Forelimb muscle (tissue), 1 donor: ENCODE measurements at places on chromosomes 1 and 21. TPM values are rescaled to one million over a fixed set of nuclear protein-coding genes. Genes with fewer than 3 reads are reported as not detected.
A peak's percentile ranks its signal among the peaks of the same experiment; 100 is the strongest.

KCNJ9 gene
- polyA plus RNA-seq, result 0.10 TPM

FCER1A gene
- polyA plus RNA-seq, result 0.42 TPM

MROH7 gene
- 6.0 TPM for polyA plus RNA-seq

PARS2 gene
- 3.8 TPM for polyA plus RNA-seq

LRRC3 gene
- polyA plus RNA-seq, result 2.2 TPM

C8B gene
- polyA plus RNA-seq, result not detected

INSRR gene
- 0.70 TPM for polyA plus RNA-seq

UHMK1 gene
- polyA plus RNA-seq, result 28.0 TPM

VAMP4 gene
- 7.8 TPM for polyA plus RNA-seq

GRCh38 chr1:231694465-231695077 lies 68.0 kb downstream of the DISC1 start:
- DNase-seq, result no peak

GRCh38 chr1:102941366-102941947 lies 166.9 kb downstream of the COL11A1 start:
- DNase-seq, result no peak

GRCh38 chr1:14282707-14283106 lies 315.8 kb upstream of the KAZN start:
- DNase-seq, result no peak

GRCh38 chr21:15029077-15029476 lies 35.7 kb downstream of the NRIP1 start:
- DNase-seq, result no peak

- peak; percentile 74 for DNase-seq
These were observed 14.2 kb downstream of the CAPN2 start for GRCh38 chr1:223726380-223727001.

- DNase-seq, result no peak
These were observed 720.6 kb downstream of the RWDD3 start for GRCh38 chr1:95954585-95954984.

- no peak for DNase-seq
These were observed 9.8 kb downstream of the MTARC1 start for GRCh38 chr1:220796530-220796929.

DNA sequence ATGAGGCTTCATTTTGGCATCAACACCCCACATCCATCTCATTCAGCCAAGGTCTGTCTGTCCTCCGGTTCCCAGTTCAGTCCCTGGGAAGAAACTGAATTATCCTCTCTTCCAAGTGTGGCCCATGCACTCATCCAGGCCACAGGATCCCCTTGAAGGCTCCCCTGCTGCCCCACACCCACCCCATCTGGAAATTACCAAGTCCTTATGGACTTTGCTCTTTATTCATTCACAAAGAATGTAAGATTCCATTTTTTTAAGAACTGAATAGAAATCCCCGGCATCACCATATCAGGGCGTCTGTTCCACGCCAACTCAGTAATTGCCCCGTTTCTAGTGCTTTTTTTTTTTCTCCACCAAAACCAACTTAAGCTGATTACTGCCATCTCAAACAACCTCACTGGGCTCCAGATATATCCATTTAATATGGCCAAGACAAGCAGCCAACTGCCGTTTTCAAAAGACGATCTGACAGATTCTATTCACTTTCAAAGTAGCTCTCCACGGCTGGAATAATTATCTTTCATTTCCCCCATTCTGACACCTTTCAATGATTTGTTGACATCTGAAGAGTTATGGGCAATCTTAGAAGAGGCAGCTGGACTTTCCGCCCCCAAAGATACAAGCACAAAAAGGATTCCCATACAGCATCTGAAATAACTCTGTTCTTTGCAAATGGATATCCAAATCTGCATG lies 55.9 kb downstream of the OLIG1 start:
- DNase-seq, result no peak

DNA sequence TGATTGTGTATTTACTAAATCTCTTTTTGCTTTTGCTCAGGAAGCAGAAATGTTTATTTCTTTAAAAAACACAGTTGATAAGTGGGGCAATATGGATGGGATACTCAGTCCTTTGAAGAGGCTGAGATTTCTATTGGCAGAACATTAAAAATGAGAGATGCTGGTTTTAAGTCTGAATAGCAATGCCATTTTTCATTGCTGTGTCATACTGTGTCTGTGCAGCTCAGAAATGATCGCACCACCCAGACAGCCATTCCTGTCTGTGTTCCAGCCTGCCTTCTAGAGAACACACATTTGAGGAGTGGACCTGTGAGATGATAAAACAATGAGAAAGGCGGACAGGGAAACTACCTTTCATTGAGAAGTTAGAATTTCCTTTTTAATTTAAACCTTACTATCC lies 231.2 kb upstream of the USP24 start:
- no peak for DNase-seq

- DNase-seq, result no peak
These were observed 31.8 kb upstream of the ZNF644 start for GRCh38 chr1:91053630-91054029.

- DNase-seq, result no peak
These were observed 30.6 kb upstream of the LCE5A start for GRCh38 chr1:152479792-152480595.

DNA sequence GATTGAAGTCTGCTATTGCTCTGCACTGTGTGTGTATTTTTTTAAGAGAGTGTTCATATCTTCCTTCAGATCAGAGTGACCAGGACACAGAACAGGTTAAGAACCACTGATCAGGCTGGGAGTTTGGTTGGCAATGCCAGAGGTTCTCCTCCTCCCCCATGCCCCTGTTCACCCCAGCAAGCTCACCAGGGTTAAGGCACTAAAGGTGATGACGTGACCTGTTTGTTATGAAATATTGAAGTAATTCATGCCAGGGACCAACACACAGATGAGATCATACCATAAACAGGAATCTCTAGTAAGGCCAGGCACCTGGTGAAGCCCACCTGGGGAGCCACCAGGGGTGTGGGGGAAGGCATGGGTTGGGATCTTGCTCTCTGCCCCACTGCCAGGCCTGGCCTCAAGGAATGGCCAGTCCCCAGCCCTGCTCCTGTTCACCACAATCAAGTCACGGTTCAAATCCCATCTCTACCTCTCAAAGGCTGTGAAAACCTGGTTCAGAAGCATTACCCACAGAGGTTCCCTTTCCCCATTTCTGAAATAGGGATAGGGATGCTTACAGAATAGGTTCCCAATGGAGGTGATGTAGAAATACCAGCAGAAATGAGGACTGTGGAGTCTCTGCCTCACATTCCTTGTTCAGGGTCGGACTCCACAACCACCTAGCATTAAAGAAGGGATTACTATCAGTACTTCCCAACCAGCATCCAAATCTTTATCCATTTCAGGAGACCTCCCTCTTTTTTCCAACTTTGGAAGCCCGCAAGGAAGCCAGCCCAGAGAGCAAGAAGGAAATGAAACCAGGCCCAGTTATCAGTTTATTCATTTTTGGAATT lies 2.4 kb downstream of the ID3 start:
- DNase-seq, result no peak

- DNase-seq, result no peak
These were observed 81.6 kb upstream of the SSX2IP start for GRCh38 chr1:84771895-84772294.

DNA sequence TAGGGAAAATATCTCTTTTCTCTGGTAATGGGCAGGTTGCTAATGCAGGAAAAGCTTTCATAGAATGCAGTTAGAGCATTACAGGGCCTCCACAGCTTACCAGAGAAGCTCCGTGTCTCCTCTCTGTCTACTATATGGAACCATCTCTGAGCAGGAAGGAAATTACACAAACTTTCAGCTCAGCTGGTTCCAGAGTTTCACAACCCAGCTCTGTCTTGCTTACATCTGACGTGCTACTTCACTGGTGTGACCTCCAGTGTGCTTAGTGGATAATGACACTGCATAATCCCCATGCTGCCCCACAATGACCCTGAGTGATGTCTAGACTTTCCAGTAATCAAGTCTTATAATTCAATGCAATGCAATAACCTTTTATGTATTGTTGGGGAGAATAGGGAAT lies 4.3 kb upstream of the FGGY start:
- peak; percentile 36 for DNase-seq

DNA sequence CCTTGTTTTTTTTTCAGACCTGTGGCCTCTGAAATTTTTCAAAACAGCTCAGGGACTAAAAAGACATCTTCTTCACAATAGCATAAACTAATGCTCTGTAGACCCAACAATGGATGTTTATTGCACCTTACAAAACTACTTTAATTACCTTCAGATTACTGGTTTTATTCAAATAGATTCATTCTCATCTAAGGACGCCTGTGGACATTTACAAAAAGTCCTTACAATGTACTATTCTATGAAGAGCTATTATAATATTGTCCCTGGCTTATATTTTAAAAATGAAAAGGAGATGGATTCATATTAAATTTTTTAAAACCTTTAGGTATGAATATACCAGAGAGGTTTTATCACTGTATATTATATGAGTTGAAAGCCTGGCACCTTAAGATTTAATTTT lies 238.4 kb upstream of the NR5A2 start:
- no peak for DNase-seq

- DNase-seq, result peak; percentile 19
These were observed 389.9 kb downstream of the SMYD3 start for GRCh38 chr1:246117066-246117791.

DNA sequence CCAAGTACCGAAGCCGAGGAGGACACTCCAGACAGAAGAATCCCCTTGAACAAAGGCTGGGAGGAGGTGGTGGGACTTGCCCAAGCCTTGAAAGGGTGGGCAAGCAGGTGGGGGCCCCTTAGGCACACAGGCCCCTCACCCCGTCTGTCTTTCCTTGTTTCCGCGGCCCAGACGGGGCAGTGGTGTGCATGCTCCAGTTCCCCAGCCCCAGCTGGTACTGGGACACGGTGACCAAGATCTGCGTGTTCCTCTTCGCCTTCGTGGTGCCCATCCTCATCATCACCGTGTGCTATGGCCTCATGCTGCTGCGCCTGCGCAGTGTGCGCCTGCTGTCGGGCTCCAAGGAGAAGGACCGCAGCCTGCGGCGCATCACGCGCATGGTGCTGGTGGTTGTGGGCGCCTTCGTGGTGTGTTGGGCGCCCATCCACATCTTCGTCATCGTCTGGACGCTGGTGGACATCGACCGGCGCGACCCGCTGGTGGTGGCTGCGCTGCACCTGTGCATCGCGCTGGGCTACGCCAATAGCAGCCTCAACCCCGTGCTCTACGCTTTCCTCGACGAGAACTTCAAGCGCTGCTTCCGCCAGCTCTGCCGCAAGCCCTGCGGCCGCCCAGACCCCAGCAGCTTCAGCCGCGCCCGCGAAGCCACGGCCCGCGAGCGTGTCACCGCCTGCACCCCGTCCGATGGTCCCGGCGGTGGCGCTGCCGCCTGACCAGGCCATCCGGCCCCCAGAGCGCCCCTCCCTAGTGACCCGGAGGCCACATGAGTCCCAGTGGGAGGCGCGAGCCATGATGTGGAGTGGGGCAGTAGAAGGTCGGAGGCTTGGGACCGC lies 50.8 kb downstream of the OPRD1 start:
- no peak for DNase-seq

GRCh38 chr1:235246022-235246948 lies 81.7 kb downstream of the ARID4B start:
- no peak for DNase-seq

- peak; percentile 38 for DNase-seq
These were observed 384.7 kb downstream of the LRRIQ3 start for GRCh38 chr1:73813236-73813635.

DNA sequence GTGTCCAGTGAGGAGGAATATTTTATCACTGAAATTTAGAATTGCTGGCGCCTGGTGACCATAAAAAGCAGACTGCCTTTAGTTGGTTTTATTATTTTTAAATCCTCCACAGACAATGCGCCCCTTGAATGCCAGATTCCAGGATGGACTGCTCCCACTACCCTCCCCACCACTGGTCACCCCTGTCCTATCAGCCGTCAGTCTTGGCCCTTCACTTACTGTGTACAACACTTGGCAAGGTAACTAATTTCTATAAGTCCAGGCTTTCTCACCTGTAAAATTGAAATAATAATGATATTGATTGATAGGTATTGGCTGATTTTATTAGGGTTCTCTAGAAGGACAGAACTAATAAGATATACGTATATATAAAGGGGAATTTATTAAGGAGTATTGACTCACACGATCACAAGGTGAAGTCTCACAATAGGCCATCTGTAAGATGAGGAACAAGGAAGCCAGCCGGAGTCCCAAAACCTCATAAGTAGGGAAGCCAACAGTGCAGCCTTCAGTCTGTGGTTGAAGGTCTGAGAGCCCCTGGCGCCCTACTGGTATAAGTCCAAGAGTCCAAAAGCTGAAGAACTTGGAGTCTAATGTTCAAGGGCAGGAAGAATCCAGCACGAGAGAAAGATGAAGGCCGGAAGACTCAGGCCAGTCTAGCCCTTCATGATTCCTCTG lies 17.8 kb downstream of the RHEX start:
- no peak for DNase-seq

DNA sequence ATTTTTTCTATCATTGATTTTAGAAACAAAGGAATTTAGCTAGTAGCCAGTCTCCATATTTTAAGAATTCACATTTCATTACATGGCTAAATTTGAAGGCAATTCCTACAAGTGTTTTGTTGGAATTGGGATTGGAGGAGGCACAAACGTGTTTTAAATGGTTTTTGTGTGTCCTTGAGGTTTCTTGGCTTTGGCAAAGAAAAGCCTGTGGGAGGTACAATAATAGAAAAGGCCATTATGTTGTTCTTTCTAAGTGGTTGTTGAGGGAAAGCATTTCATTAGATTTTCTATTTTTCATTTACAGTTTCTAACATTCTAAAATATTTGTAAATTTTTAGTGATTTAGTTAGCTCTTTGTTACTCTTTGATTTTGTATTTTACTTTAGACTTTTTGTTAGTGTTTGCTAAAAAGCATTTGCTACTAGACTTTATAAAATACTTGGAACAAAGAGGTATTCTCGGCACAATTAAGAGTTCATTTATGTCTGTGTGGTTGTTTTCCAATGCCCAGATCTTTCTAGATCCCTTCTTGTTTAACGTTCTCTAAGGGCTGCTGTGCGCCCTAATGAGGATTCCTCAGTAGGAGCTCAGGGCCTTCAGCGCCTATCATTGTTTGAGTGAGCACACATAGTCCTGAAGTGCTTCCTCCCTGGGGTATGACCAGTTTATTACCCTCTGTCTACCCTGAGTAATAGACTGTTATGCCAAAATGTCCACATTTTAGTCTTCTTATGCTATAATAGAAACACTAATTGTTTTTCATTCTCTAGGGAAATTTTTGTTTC lies 70.0 kb upstream of the KIAA1614 start:
- no peak for DNase-seq

GRCh38 chr1:107004421-107004820 lies 52.1 kb upstream of the PRMT6 start:
- DNase-seq, result no peak

GRCh38 chr1:112527266-112528010 lies 18.7 kb downstream of the WNT2B start:
- no peak for DNase-seq

GRCh38 chr1:19395678-19396192 lies 83.6 kb downstream of the SLC66A1 start:
- DNase-seq, result no peak

DNA sequence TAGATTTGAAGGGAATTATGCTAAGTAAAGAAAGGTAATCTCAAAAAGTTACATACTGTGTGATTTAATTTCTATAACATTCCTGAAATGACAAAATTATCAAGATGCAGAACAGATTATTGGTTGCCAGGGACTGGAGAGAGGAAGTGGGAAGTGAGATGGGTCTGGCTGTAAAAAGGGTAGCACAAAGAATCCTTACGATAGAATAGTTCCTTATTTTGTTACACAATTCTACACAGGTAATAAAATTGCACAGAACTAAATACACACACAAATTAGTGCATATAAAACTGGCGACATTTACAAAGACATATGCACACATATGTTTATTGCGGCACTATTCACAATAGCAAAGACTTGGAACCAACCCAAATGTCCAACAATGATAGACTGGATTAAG lies 33.5 kb downstream of the ZNF684 start:
- no peak for DNase-seq
